Hematopoietic multipotent progenitor cell treated with erythropoietin and hydrocortisone succinate and interleukin-3 and kit ligand, for 6 days (in vitro differentiated cells): ENCODE measurements at places on chromosomes 12 and 14.
A peak's percentile ranks its signal among the peaks of the same experiment; 100 is the strongest.

DNA sequence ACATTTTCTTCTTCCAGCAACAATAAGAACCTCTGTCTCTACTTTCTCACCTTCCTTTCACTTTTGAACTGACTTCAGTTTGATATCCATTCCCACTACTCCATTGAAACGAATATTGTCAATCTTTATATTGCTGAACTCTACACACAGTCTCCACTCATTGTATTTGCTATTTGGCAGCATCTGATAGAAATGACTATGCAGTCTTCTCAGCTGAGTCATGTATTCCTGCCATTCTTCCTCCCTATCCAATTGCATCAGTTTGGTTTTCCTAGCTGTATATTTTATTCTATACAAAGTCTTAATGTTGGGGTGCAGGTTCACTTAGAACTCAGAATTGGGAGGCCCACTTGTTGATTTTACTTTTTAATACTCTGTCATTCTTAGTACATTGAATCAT is 107.5 kb upstream of the CPNE8 start:
- no peak for DNase-seq

GRCh38 chr12:132466241-132467201 is 23.4 kb upstream of the FBRSL1 start:
- DNase-seq = no peak

DNA sequence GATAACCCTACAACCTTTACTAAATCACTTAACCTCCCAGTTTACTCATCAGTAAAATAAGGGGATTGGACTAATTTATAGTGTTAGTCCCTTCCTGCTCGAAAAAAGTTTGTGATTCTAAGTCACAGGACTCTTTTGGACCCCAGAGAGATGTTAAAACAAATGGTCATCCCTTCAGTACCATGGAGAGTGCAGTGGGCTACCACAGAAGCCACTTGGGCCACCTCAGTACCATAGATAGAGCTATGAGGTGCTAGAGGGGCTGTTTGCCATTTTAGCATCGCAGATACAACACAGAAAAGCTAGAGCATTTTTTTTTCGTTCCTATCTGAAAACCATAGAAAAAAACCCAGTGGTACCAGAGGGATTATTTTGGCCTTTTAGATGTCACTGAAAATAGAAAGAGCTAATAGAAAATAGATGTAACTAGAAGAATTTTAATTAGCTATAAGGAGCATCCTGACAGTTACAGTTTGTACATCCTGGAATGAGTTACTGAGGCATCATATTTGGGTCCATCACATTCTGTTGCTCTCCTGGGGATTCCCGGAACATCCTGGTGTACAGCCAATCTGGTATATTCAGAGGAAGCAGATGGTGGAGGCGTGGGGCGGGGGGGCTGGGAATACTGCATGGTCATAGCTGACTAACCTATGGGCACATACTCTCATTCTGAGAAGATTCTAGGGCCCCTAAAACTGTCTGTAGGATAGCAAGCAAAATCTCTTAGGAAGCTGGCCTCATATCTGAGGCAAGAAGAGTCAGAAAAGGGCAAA is 2.8 kb downstream of the ZNF219 start:
- no peak for DNase-seq

DNA sequence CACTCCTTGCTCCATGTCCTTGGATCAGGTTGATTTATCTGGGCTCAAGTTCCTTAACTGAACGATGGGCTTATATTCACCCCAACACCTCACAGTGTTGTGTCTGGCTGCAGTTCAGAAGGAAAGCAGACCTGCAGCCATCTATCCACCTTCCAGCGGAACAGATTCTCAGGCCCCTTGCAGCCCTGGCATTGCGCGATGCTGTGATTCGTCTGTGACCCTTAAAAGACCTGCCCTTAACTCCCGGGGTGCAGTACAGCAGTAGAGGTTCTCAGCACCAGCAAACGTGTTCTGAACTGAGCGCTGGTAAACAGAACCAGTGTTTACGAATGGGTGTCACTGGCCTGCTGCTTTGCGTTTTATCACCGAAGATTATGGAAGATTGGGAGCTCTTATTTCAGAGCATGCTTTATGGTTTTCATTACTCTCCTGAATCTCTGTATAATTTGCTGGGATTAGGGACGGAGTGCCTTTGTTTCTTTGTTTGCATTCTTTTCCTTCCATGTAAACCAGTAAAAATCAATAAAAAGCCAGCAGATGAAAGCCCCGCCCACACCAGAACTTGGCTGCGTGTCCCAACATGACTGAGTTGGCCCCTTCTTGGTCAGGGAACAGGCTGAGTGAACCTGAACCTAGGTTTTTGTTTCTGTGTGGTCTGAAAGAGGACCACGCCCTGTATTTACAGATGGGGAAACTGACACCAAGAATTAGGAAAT is 286.7 kb upstream of the CRY1 start:
- DNase-seq = no peak

DNA sequence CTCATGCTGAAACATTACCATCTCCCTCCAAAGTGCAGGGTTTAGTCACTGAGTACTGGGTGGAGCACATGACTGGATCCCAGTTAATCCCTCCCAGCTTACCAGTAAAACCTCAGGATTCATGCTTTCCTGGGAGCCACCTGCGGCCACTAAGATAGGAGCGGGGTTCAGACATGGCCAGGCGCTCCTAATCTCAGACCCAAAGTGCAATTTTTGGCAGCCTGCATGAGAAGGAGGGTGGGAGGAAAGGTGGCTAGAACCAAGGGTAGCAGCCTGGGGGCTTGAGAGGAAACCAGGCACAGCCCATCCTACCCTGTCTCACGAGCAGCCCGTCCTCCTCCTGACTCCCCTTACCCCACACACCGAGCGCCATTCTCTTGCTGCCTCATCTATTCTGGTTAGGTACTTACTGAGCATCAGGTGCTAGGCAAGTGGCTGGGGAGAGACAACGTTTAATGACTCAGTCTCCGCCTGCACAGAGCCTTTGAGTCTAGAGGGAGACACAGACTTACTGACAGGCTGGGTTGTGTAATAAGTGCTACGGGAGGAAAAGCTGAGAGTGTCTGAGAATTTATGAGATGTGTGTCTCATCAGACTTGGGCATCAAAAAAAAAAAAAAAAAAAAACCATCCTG is 9.9 kb downstream of the GPRC5A start:
- no peak for DNase-seq

GRCh38 chr12:122356192-122356635 is 66.3 kb downstream of the CLIP1 start:
- peak; percentile 77 for DNase-seq

- no peak for DNase-seq
Observed at GRCh38 chr14:25933731-25934130, 664.1 kb downstream of the NOVA1 start.

DNA sequence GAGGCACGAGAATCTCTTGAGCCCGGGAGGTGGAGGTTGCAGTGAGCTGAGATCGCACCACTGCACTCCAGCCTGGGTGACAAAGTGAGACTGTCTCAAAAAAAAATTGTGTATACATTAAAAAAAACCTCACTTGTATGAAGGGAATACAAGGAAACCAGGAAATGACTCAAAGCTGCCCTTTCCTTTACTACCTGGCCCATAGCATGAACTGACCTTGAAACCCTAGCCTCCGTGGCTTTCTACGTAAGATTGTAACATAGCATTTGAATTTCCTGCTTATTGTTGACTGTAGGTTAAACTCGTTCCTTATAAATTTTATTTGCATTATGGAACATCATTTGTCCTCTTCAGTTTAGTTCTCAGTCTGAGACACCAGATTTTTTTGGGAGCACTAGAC is 9.1 kb upstream of the DDX47 start:
- DNase-seq = no peak
